ENCODE measurements at places on chromosomes 1 and 21.

DNA sequence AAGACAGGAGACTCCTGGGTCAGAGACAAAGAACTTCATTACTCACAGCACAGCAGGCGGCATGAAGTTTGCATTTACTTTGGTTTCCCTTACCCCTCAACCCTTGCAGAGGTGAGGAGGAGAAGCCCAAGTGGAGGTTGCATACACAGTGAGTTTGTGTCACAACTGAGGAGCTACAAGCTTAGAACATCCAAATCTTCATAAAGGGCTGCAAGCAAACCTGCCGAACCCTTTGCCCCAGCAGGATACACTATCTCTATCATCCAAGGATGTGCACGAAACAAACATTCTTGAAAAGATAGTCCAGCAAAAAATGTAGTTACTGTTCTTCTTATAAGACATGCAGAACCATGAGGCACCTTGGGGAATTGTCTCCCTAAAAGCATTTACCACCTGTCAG lies 493.5 kb downstream of the SETD4 start:
- no peak for DNase-seq

DNA sequence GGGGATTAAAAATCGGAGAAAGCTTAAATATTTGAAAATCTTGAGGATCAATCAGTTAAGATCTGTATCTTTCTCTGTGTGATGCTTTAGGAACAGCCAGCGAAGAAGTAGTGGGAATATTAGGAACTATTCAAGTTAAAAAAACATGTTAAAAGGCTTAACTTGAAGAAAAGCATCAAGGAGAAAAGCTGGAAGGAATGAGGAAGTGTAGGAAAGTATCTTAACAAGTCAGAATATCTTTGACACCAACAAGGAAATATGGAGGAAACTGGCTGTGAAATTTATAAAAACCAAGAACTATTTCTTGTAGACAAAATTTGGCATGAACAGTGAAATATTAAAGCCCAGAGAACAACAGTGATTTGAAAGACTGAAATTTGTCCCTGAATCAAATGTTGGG lies 60.4 kb downstream of the ATF6 start:
- DNase-seq = no peak

DNA sequence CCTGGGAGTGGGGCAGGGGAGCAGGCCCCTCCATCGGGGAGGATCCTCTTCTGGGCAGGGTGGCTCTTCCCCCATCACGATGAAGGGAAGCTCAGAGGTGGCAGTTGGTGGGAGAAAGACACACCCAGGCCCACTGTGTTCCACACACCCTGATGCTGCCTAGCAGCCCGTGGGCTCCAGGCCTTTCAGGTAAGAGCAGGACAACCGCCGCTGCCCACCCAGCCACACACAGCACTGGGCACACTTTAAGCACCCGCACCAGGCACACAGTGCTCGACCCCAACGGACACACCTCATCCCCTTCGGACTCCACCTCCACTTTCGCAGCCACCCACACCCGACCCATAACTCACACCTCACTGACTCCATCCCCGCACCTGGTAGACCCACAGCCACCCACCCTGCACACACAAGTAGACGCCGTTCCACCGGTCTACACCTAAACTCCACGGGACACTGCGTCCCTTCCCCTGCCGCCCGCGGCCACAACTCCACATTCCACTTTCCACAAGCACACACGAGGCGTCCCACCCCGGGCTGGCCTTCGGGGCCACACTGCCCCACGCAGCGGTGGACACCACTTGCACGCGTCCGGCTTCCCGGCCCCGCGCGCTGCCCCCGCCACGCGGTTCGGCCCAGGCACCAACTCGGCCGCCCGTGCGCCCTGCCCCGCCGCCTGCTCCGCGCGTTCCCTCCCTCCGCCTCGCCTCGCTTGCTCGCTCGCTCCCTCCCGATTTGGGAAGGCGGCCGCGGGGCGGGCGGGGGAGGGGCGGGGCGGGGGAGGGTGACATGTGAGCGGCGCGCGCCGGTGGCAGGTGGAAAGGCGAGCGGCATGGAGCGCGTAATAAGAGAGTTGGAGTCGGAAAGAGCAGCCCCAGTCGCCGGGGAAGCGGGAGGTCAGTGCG lies at the start of gene KCNQ4:
Gene KCNQ4, plus strand, starts transcription at position 787 of the 905 bp plus-strand sequence. CDS start 307 bp downstream, outside the sequence.
- peak; percentile 66 for DNase-seq

DNA sequence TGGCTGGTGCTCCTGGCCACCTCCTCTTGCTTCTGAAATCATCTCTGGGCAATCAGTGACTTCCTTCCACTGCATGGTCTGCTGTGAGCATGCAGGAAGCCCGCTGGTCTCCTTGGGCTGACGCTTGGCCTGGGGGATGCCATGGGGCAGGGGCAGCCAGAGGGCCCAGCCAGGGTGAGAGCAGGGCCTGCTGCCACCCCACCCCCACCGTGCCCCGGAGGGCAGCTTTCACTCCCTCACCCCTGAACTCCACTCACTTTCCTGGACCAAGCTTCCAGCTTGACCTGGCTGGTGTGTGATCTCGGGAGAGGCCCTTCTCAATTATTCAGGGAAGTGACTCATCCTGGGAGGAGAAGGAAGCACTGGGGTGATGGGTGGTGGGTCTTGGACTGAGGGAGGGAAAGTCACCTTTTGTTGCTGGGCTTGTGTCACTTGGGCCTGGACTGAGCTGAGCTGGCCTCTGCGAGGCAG lies 270.2 kb upstream of the CSF3R start:
- DNase-seq = no peak

Measured in heart right ventricle (tissue), 16 donors.